ENCODE measurements at places on chromosomes 3 and 15. TPM values are rescaled to one million over a fixed set of nuclear protein-coding genes. Genes with fewer than 3 reads are reported as not detected.

SMAD6 gene
- total RNA-seq = 18.1 TPM

GNB5 gene
- 23.2 TPM for total RNA-seq

- DNase-seq = no peak
Observed at GRCh38 chr3:139122612-139123011, 77.9 kb upstream of the PRR23C start.

DNA sequence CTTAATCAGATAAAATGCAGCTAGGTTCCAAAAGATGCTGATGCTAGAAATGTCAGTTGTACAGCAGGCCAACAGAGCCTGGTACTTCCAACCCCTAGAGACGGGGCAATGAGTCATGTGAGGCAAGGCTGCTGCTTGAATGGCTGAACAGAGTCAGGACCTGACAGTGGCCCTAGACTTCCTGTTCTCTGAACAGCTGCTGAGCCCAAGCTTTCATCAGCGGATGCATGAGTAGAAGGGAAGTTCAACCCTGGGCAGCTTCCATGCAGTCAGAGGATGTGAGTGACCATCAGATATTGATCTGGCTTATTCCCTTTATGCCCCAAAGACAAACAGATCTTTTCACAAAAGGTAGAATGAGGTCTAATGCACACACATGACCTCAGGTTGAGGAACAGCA, 282.9 kb upstream of the COL8A1 start:
- no peak for DNase-seq

GRCh38 chr3:15097891-15098290, 1.1 kb downstream of the RBSN start:
- peak; percentile 26 for DNase-seq

All from HFFc6 (cell line).